ENCODE measurements at places on chromosomes 6 and 20. TPM values are rescaled to one million over a fixed set of nuclear protein-coding genes. Genes with fewer than 3 reads are reported as not detected.

GRCh38 chr20:63003546-63003945 lies 3.2 kb downstream of the BHLHE23 start:
- no peak for DNase-seq

DNA sequence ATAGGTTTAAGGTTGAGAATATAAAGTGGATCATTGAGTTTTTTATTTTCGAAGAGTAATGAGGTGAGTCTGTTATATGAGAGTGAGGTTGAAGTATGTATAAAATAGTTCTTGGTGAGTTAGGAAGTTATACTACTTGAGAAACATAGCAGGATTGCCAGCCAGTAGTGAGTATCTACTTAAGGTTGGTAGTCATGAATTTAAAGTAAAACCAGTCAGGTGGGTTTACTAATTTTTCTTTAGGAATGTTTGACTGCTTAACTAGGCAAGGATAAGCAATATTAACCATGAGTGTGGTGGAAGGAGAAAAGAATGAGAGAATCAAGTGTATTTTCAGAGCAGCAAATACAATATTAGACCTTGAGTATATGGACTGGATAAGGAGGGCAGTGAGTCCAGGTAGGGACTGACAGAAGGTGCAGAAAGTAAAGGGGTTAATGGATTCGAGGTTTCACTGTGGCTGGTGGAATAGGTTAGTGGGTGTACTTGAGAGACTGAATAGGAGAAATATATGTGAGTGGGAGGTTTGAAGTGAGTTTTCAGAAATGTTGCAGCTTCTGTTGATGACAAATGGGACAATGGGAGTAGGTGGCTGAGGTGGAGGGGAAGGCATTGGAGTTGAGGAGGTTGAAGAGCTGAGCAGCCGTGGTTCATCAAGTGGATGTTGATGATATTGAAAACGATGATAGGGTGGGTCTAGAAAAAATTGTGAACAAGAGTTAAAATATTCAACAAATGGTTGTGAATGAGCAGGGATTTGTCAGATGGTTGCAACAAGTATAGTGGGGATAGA lies 232.5 kb upstream of the ASCC3 start:
- no peak for DNase-seq

DNA sequence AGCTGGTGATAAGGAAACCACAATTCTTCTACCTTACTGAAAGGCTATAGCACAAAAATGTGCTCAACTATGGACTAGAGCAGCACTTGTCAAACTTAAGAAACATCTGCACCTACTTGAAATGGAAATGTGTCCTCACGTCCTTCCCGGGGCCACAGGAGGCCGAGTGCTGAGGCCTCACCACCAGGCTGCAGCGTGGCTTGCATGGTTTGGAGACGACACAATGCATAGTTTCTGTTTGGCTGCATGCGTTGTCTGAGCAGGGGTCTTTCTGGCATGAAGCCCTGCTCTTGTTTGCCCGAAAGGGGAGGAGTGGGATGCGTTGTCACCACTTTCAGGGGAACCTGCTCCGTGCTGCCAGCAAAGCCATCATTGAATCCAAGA lies 228.8 kb downstream of the TTLL2 start:
- DNase-seq: peak; percentile 55

DNA sequence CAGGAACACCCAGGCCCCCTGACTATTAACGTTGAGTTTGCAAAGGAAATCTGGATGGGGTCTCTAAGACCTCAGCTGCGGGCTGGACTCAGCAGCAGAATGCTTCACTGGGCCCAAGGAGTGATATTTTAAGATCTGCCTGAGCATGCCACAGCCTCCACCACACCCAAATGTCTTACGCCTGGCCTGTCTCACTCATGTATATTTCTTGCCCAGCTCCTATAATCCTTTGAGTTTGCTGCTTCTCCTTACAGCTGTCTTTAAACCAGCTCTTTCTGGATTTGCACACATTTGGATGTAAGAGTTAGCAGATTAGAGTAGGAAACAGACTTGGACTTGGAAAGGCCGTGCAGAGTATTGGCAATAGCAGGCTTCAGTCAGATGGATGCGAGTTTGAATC lies 16.4 kb downstream of the CASS4 start:
- no peak for DNase-seq

GRCh38 chr6:108988296-108988695 lies 106.3 kb downstream of the SESN1 start:
- DNase-seq: no peak

- DNase-seq: no peak
Measured at GRCh38 chr6:165732696-165733488, 69.9 kb upstream of the PDE10A start.

DNA sequence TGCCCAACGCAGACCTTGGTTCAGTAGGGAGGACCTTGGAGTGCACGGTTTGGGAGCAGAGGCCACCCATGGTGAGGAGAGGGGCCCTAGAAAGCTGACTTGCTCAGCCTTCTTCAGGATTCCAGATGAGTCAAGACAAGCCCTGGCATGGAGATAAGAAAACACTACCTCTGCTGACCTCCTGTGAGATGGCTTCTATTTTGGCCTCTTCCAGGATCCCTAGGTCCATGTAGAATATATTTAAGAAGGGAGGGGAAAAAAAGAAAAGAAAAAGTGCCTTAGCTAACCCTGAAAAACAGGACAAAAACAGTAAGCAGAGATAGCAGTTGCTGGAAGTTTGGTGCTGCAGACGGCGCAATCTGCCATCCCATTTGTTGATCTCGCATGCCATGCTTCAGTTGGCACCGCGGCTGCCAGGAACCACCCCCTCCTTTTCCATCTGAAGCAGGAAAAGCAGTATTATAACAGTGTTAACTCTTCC lies 100.0 kb downstream of the ARMC2 start:
- DNase-seq: peak; percentile 71

DNA sequence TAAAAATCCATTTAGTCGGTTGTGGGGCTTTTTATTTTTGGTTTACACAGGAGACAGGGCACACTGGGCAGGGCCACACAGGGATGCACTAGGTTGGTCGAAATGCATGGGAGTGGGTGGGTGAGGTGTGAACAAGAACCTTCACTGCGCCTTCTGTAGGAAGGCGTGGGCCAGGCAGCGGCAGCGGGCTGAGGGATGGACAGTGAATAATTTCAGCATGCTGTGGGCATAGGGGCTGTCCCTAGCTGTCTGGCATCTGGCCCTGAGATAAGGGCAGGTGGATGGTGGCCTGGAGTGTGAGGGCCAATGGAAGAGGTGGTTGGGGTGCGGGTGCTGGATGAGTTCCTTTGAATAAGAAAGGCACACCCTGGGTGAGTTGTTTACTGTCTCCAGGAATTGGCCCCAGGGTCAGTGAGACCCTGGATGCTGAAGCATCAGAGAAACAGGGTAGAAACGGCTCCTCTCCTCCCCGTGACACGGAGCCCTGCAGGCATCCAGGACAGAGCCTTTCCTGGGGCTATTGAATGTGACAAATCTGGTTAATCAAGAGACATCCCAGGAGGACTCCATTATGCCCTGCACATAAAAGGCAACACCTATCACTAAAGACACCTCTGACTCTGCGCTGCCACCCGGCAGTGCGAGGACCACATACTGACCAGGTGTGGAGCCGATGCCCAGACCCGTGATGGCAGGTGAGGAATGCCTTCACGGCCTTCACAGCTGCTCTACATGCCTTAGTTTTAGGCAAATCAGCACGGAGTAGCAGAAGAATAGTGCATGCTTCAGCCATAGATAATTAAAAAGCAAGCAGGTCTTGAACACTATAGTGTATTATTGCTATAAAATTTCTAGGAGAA lies 123.0 kb upstream of the SNX9 start:
- no peak for DNase-seq

GRCh38 chr6:37162740-37163139 lies 7.2 kb upstream of the PIM1 start:
- DNase-seq: no peak

GRCh38 chr20:10594296-10594868 lies 79.4 kb downstream of the JAG1 start:
- no peak for DNase-seq

GRCh38 chr20:13290724-13291123 lies 69.7 kb downstream of the ISM1 start:
- DNase-seq: no peak

DNA sequence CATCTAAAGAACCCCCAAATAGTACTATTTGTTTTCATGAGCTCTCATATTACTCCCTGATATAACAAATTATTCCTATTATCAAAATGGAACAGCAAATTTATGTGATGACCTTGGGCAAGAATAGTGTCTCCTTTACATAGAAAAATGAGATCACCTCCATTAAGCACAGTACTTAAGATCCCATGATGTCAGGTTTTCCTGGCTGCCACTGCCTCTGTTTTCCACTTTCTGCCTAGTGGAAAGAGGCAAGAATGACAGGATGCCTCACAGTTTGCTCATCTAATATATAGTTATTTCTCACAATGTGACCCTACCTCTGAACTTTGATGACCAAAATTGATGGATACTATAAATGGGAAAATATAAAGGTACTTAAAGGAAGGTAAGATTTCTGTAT lies 260.1 kb upstream of the SGK1 start:
- DNase-seq: no peak

Gene GINM1
- total RNA-seq: 49.7 TPM

Gene OR2H2
- not detected for total RNA-seq

Gene FRK
- 0.85 TPM for total RNA-seq

Gene RIMS4
- total RNA-seq: 8.0 TPM

Gene ZNF165
- total RNA-seq: 1.2 TPM

Gene OXT
- not detected for total RNA-seq

Gene MCCD1
- total RNA-seq: not detected
